ENCODE measurements at places on chromosomes 1 and 21.

DNA sequence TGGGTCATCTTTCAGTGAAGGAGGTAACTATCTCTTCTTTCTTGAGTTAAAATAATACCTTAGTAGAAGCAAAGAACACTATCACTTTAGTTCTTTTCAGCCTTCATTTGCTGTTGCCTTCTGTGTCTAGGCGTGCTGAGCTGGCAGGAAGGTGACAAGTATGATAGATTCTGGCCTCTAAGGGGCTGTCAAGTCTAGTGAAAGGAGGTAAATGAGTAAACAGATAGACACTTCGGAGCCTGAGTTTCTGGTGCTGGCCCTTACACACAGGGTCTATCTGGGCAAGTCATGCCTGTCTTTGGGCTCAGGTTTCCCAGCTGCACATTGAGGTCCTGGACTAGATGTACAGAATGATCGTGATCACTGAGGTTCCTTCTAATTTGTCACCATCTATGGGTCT is 89.3 kb downstream of the ROR1 start:
- DNase-seq = no peak

DNA sequence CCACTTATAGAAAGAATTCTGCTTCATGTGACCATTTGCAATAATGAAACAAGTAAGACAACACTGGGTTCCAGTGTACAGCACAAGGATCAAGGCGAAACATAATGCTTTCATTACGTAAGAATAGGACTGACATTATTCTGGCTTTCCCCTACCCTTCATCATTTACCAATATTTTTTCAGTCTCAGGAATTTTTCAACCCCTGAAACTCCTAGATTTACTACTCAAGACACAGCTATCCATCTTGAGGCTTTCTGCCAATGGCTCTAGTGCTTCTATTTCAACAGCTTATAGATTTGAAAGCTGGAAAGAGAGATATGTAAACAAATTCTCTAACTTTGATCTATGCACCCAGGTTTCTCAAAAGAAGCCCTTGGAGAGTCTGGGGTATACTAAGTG is 48.4 kb downstream of the WLS start:
- DNase-seq = no peak

GRCh38 chr1:92476071-92476631 is 10.6 kb downstream of the GFI1 start:
- no peak for DNase-seq

- no peak for DNase-seq
Observed at GRCh38 chr1:58500043-58500442, 46.5 kb downstream of the OMA1 start.

DNA sequence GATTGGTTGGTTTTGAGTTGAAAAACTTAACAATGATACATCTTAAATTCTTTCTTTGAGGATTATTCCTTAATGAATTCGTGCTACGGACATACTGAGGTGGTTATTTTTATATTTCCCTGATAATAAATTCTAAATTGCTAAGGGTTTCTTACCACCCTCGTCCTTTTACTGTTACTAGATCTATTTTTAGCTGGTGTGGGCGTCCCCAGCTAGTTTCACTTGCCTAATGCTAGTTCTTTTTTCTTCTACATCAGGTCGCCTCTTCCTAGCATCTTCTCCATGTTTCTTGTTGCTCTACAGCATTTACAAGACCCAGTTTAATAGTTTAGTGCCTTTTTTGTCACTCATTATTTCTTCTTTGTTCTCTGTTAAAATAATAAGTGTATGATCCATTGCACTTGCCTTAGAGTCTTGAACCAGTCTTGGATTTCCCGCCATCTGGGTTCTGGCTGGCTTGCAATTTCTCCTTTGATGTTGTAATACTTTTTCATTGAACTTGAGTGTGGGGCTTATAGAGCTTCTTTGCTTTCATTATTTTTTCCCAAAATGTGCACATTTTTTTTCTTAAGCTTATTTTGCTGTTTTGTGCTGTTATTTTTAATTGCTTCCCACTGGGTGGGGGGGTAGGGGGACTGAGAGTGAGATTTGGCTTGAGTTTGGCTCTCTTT is 677 bp upstream of the HSD11B1 start:
- DNase-seq = no peak

- no peak for DNase-seq
Observed at GRCh38 chr1:36420409-36420808, 22.7 kb upstream of the LSM10 start.

DNA sequence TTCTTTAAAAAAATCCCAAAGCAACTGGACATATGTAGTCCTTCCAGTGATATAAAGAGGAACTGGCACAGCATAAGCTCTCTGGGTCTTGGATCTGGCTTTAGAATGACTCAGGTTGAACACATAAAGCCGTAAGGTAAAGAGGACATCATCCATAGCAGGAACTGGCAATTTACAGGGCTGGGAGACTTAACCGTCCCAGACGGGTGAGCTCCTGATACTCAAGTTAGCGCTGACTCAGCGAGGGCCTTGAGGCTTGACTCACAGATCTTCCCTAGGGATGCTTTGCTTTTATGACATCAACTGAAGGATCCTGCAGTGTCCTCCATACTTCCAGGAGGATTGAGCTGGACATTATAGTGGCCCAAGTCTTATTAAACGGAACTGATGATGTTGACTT is 154.1 kb downstream of the CLIC6 start:
- DNase-seq = no peak

DNA sequence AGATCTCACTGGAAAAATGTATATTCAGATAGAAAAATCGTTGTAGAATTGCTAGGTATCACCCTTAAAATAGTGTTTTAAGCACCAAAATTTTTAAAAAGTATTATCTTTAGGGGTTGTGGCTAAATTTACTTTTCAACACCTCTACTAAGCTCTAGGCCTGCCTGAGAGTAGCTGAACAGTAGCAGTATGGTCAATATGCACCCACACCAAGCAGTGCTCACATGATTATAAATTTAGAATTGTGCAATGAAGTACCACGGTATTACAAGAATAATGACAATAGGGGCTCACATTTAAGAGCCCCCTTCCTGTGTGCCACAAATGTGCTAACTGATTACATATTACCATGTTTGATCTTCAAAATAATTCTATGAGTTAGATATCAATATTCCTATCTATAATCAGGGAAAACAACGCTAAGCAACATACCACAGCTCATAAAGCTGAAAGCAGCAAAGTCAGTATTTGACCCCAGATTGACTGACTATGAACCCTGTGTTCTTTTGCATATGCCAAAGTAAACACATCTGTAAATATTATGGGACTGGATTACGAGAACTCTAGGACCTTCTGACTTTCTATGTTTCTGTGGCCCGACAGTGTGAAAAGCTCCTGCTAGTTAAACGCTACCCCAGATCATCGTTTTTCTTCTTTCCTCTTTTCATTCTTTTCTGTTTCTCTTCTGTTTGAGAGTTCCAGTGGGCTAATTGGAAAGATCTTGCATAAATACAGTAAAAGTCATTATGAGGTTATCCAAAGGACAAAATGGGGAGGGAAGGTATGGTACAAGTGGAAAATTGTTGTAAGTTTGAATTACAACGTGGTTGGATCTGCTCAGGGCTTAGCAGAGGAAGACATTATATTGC is 201.1 kb upstream of the C1orf87 start:
- no peak for DNase-seq

DNA sequence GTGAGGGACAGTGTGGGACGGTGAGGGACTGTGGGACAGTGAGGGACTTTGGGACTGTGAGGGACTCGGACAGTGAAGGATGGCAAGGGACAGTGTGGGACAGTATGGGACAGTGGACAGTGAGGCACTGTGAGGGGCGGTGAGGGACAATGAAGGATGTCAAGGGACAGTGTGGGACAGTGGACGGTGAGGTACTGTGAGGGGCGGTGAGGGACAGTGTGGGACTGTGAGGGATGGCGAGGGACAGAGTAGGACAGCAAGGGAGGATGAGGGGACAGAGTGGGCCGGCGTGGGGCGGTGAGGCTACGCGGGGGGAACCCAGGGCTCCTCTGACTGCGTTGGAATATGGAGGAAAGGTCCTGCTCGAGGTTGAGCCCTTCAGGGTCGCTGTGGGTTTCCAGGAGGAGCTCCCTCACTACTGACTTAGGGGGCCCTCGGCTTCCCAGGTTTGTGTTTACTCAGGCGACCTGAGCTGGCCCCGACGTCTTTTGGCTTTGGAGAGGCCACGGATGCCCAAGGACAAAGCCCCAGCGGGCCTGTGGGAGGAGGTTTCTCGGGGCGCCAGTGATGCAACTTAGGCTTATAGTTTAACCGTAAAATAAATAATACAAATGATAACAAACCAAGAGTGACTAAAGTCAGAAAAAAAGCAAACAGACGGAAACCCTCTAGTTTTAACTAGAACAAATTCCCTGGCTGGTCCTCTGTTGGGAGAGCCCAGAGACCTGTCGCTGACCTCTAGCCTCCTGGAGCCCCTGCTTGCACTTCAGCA is 1.1 kb upstream of the ERRFI1 start:
- no peak for DNase-seq

DNA sequence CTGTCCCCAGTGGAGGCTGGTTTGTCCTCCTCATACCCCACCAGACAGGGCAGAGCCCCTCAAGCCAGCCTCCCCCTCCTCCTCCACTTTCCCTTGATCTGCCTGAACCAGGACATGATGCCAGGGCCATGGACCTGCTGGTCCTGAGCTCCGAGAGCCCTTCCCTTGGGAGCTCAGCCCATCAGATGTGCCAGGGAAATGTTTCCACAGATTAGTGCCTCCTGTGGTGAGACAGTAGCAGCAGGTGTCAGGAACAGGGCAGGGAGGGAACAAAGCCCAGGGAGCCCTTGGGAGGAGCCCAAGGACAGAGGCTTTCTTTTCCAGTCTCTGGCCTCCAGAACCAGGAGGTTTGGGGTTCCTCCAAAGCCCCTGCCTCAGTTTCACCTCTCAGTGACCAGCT is 14.6 kb upstream of the SLC41A1 start:
- DNase-seq = no peak

DNA sequence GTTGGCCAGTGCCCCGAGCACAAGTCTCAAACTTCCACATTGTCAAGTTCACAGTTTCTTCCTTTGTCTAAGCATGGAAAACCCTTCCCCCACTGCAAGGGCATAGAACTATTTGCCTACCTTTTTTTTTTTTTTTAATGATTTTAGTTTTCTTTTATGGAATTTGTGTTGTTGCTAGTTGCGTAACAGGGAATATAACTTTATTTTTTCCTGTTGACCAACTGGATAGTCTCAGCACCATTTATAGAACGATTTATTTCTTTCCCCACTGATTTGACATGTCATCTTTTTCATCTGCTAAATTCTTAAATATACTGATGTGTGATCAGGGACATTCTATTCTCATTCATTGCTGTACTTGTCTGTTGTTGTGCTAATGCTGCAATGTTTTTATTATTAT is 83.0 kb downstream of the PEX14 start:
- DNase-seq = no peak

DNA sequence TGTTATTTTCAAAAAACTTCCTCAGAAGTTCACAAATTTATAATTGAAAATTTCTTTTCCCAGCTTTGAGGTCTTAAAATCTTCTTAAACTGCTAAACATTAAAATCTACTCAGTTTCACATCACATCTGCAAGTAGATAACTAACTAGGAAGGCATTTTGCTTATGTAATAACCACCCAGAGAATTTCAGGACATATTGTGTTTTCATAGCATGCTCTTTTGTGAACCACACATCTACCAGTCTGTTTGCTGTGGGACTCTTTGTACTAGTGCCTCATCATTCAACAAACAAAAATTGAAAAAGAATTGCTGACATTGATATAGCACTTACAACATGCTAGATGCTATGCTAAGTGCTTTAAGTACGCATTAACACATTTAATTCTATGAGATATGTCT is 31.6 kb upstream of the C1orf146 start:
- no peak for DNase-seq

GRCh38 chr21:46180079-46180722 is 4.1 kb downstream of the SPATC1L start:
- DNase-seq = no peak

DNA sequence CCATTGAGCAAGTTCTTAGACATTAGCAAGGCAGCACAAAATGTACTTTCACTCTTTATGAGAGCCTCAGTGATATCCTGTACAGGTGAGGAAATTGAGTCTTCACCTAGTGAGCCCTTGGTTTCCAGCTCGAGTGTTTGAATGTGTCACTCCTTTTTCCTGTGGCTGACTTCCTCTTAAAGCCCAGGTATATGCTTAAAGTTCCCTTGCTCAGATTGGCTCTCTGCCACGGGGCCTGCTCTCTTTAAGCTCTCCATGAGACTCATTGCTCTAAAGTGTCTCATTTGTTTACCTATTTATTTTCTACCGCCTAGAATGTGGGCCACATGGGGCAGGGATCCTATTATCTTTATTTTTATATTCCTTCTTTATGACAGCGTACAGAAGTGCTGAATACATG is 324.9 kb downstream of the SIPA1L2 start:
- no peak for DNase-seq

- no peak for DNase-seq
Observed at GRCh38 chr1:22611530-22611947, 24.9 kb upstream of the C1QA start.

- DNase-seq = no peak
Observed at GRCh38 chr1:159699653-159700052, 14.7 kb downstream of the CRP start.

GRCh38 chr1:42000766-42001165 is 82.0 kb upstream of the HIVEP3 start:
- no peak for DNase-seq

- DNase-seq = no peak
Observed at GRCh38 chr1:231973830-231974229, 347.2 kb downstream of the DISC1 start.

DNA sequence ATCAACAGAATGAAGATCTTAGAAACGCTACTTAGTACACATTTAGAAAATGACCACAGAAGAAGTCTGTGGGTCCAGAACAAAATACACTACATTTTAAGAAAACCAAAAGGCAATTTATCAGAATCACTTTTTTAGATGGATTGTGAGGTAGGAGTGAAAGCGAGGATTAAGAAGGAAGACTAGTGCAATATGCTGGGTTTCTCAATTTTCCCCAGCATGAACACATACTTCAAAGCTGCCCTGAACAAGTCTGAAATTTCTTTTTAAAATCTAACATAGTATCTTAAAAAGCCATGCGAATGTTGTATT is 200.5 kb downstream of the SLC45A1 start:
- no peak for DNase-seq

GRCh38 chr1:17260738-17261137 is 11.8 kb downstream of the PADI3 start:
- no peak for DNase-seq

DNA sequence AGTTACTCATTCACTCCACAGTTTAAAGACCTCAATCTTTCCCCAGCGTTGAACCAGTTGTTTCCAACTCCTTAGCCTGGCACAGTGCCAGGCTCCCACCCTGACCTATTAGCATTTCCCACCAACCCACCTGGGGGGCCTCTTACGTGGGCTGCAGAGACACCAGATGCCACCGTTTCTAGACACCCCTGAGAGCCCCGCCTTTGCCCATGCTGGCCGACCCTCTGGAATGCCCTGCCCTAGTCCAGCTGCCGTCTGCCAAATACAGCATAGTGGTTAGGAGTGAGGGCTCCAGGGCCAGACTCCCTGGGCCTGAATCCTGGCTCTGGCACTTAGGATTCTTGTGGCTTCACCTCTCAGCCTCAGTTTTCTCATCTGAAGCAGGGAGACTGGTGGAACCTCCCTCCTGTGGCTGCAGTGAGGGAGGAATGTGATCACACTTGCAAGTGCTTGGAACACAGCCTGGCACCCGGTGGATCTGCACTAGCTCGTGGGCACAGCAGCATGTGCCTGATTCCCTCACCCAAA is 65.2 kb downstream of the TMCO4 start:
- no peak for DNase-seq

GRCh38 chr1:206513312-206514111 is 6.2 kb downstream of the RASSF5 start:
- no peak for DNase-seq
